H1 (cell line): ENCODE measurements at places on chromosomes 3 and 15. TPM values are rescaled to one million over a fixed set of nuclear protein-coding genes. Genes with fewer than 3 reads are reported as not detected.

DNA sequence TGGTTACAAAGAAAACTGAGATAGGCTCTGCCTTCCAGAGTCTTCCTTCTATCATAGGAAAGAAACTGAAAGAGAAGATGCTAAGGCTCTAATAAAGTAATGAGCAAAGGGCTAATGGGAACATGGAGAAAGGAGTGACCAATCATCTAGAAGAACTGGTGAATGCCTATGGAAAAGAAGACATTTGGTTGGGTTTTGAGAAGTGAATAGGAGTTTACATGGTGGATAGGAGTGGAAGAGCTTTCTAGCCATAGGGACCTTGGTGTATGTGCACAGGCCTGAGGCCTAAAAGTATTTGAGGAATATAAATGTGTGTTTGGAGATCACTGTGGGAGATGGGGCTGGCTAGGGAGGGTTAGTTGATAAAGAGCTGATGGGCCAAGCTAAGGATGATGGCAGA, 6.8 kb downstream of the LPP start:
- H3K4me1 ChIP-seq: peaks cover 2% of the 10 kb centered on the region; the same call in 1 of the 2 replicates
- no peak overlapping the region for H3K4me3 ChIP-seq
- H3K27me3 ChIP-seq: no peaks in the 10 kb centered on the region

DNA sequence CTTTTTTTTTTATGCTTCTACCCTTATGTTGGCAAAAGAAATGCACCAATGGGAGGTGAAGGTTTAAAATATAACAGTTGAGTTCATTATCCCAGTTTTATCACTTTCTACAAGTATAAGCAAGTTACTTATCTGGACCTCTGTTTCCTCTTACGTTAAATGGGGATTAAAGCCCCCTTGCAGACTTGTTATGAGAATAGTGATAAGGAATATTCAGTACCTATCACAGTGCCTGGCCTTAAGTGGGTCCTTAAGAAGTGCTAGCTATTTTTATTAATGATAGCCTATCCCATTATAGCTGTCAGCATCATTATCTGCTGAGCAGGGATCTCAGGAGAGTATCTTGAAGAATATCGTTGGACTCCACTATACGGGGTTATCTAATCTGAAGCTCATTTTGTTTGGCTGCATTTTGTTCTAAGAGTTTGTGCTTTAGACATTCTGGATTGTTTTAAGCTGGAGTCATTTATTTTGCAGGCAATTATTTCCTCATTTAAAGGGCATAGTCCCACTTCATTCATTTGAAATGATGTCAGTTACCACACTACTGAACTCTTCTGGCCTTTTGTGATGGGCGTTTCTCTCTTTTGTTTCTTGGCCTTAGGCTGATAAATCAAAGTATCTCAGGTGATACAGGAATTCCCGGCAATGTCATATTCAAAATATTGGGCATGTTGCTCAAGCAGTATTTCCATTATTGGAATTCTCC, 28.8 kb downstream of the RAB8B start:
- DNase-seq: no peak
- no peak overlapping the region for H3K4me3 ChIP-seq
- no peaks in the 10 kb centered on the region for H3K4me1 ChIP-seq
- H3K27ac ChIP-seq: no peak overlapping the region
- no peaks in the 10 kb centered on the region for H3K27me3 ChIP-seq

DNA sequence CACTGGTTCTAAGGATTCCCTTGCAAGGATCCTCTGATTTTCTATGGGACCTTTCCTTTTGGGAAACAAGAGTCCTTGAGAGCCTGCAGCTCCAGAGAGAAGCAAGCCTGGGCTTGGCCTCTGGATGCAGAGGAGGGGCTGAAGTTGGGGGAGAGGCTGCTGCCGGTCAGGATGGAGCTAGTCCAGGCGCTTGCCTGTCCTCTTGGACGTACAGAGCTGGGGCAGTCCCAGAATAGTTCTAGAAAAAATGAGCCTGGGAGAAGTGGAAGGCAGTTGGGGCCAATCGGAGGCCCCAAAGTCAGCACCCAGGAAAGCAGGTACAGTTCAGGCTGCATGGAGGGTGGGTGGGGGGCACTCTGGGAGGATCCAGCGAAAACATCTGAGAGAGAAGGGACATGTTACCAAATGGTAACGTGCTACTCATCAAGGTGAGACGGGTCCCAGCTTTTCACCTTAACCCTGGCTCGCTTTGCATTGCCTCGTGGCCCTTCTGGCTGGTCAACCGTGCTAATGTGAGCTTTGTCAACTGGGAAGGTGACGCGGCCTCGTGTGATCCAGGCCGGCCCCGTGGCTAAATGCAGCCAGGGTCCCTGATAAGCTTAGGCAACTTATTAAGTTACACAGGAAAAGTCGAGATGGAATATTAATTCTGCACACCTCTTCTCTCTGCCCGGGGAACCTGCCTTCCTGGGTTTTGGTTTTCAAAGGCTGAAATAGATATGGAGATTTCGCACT, 38.7 kb upstream of the MAGEF1 start:
- H3K4me1 ChIP-seq: peaks cover 9% of the 10 kb centered on the region
- H3K36me3 ChIP-seq: no peaks in the 10 kb centered on the region
- peaks cover 4% of the 10 kb centered on the region; the same call in 1 of the 2 replicates for H3K27me3 ChIP-seq
- no peak for DNase-seq

DNA sequence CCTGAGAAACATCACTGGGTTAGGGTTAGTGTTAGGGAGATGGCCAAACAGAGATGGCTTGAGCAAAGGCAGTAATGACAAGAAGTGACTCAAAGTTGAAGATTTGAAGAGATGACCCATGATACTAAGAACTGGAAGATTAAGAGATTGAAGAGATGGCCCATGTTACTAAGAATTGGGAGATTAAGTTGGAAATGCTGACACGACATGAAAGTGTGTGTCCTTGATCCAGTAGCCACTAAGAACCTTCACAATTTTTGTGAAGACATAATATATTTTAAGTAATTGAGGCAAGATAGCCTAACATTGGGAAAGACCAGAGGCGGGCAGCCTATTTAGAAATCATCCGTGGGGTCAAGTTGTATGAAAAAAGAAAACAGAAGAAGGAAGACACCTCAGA, 239.4 kb downstream of the ADAMTSL3 start:
- H3K4me1 ChIP-seq: no peaks in the 10 kb centered on the region
- no peak overlapping the region for H3K27ac ChIP-seq
- H3K4me3 ChIP-seq: no peak overlapping the region
- no peak for DNase-seq

DNA sequence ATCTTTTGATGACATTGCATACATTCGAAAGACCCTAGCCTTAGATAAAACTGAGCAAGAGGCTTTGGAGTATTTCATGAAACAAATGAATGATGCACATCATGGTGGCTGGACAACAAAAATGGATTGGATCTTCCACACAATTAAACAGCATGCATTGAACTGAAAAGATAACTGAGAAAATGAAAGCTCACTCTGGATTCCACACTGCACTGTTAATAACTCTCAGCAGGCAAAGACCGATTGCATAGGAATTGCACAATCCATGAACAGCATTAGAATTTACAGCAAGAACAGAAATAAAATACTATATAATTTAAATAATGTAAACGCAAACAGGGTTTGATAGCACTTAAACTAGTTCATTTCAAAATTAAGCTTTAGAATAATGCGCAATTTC, 16.7 kb downstream of the KCNMB3 start:
- no peaks in the 10 kb centered on the region for H3K4me1 ChIP-seq
- DNase-seq: no peak
- H3K4me3 ChIP-seq: no peak overlapping the region

GRCh38 chr3:127448161-127448561, 142.4 kb downstream of the TPRA1 start:
- no peak for DNase-seq
- H3K36me3 ChIP-seq: no peaks in the 10 kb centered on the region
- no peaks in the 10 kb centered on the region for H3K4me1 ChIP-seq
- no peak overlapping the region for H3K27ac ChIP-seq

DNA sequence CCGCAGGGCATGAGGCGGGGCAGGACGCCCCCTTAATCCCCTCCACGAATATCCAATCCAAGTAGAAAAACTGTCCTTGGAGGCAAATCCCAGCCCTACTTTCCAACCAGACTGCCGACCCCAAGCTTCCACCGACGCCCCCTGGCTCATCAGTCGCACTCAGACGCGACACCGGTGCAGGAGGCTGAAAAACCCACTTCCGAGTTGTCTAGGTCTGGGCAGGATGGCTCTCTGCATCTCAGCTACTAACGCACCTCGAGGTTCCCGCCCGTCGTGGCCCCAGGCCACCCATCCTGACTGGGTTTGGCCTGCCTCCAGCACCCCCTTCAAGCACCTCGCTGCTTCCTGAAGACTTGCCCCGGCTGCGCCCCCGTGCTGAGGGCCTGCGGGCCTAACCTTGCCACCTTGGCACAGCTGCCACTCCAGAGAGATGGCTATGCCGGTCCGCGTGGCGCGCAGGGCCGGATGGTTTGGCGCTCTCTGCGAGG, 15.5 kb downstream of the RGMA start:
- H3K4me1 ChIP-seq: peaks cover 15% of the 10 kb centered on the region
- H3K36me3 ChIP-seq: no peaks in the 10 kb centered on the region
- H3K27me3 ChIP-seq: no peaks in the 10 kb centered on the region
- peak; percentile 74 for DNase-seq

- no peaks in the 10 kb centered on the region; the same call in 1 of the 2 replicates for H3K27me3 ChIP-seq
- DNase-seq: no peak
- H3K4me1 ChIP-seq: peaks cover 6% of the 10 kb centered on the region; the same call in 1 of the 2 replicates
- no peaks in the 10 kb centered on the region for H3K36me3 ChIP-seq
- H3K4me3 ChIP-seq: no peak overlapping the region
- no peak overlapping the region for H3K27ac ChIP-seq
Observed at GRCh38 chr15:101358895-101359294, 63.8 kb upstream of the SNRPA1 start.

- H3K27ac ChIP-seq: no peak overlapping the region
- no peak for DNase-seq
- H3K27me3 ChIP-seq: no peaks in the 10 kb centered on the region
- H3K4me1 ChIP-seq: no peaks in the 10 kb centered on the region
- H3K36me3 ChIP-seq: no peaks in the 10 kb centered on the region
Observed at GRCh38 chr3:115228266-115228665, 81.2 kb upstream of the ZBTB20 start.

DNA sequence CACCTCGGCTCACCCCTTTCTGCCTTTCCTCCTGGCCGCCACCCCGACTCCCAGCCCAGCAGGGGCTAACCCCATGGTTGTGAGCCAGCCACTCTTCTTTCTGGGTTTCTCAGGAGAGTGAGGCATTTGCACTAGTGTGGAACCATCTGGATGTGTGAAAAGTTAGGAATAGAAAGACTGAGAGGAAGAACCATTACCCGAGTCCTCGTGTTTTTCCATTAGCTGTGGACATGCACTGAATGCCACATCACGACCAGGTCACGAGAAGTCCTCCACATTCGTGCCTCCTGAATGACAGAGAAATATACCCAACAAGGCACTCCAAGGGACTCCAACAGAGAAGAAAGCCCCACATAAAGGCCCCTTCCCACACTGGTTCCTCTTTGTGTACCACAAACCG, 18.0 kb upstream of the RAD18 start:
- DNase-seq: no peak
- H3K4me1 ChIP-seq: no peaks in the 10 kb centered on the region
- no peaks in the 10 kb centered on the region for H3K36me3 ChIP-seq
- H3K27ac ChIP-seq: no peak overlapping the region
- no peaks in the 10 kb centered on the region for H3K27me3 ChIP-seq

DNA sequence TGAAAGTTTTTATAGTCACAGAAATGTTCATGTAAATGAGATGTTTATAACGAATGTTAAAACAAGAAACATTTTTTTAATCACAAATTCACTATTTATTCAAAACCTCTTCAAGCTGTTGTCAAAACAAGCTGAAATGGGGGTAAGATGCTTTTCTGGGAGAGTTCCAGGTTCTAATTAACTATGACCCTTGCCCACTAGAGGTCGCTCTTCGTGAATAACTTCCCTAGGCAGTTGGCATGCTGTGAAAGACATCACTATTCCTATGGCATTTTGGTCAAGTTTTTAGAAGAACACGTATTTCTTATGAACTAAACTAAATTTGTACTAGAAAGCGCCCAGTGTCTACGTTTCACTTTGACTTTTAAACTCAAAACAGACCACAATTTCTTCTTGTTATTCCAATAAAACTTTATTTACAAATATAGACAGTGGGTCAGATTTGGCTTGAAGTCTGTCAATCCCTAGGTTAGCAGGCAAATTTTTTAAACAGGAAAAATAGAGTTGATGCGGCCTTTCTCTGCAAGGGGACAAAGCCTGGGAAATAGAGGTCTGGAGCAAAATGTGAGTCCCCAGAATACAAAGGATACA, 62.8 kb upstream of the CMTM8 start:
- H3K27ac ChIP-seq: no peak overlapping the region
- DNase-seq: no peak
- no peaks in the 10 kb centered on the region for H3K4me1 ChIP-seq
- H3K36me3 ChIP-seq: no peaks in the 10 kb centered on the region
- H3K4me3 ChIP-seq: no peak overlapping the region

DNA sequence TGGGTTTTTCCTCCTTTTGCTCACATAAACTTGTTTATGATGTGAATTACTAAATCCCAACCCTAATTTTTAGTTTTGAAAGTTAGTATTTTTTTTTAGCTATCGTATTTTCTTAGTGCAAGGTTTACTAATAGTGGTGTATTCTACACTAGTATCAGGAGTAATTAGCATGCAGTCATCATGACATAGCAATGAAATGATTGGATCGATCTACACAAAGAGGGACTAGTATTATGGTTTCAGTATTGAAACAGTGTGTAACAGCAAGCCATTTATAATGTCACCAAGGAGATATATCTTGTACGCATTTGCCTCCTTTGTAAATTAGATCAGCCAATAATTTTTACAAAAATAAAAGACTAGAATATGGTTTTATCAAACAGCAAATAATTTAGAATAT, 38.7 kb downstream of the RNF111 start:
- H3K36me3 ChIP-seq: 0 out of 2 replicates have a peak, but pooled peaks cover 5% of the 10 kb centered on the region
- no peak for DNase-seq
- no peak overlapping the region for H3K4me3 ChIP-seq
- no peaks in the 10 kb centered on the region for H3K4me1 ChIP-seq
- H3K27me3 ChIP-seq: no peaks in the 10 kb centered on the region

GRCh38 chr15:69656271-69657030, 203.8 kb downstream of the RPLP1 start:
- no peaks in the 10 kb centered on the region for H3K27me3 ChIP-seq
- no peaks in the 10 kb centered on the region for H3K36me3 ChIP-seq
- DNase-seq: no peak
- H3K4me3 ChIP-seq: no peak overlapping the region

- no peaks in the 10 kb centered on the region for H3K27me3 ChIP-seq
- DNase-seq: no peak
- no peaks in the 10 kb centered on the region for H3K36me3 ChIP-seq
- no peaks in the 10 kb centered on the region for H3K4me1 ChIP-seq
- H3K4me3 ChIP-seq: no peak overlapping the region
Observed at GRCh38 chr15:47461652-47462141, 255.6 kb upstream of the SEMA6D start.

DNA sequence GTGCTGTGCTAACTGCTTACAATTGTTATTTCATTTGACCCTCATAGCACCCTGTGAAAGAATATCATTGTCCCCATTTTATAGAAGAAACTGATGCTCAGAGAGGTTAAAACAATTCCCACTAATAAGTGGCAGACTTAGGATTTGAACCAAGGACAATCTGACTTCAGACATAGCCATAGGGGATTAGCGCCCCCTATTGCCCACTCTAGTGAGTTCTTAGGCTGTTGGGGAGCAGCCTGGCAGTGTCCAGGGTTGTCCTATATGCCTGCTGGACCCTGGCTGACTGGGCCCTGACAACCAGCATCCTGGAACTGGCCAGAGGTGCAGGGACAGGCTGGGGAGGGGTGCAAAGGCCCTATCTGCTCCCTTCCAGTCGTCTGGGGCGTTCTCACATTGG, 15.4 kb downstream of the DPH3 start:
- no peak overlapping the region for H3K27ac ChIP-seq
- H3K4me1 ChIP-seq: no peaks in the 10 kb centered on the region
- H3K36me3 ChIP-seq: no peaks in the 10 kb centered on the region
- DNase-seq: peak; percentile 78
- H3K4me3 ChIP-seq: no peak overlapping the region

Gene ACOX2
- 3.1 and 3.2 TPM in 2 replicates for total RNA-seq

Gene GCSAM
- total RNA-seq: not detected in 2 replicates

Gene ADCY5
- 18.5 and 18.9 TPM in 2 replicates for total RNA-seq

Gene CHRM5
- total RNA-seq: not detected in 2 replicates

Gene SMCO1
- not detected in 2 replicates for total RNA-seq
